ENCODE measurements at places on chromosomes 13 and 19.

GRCh38 chr19:56885173-56885985 is 44.9 kb upstream of the PEG3 start:
- no peak for DNase-seq

GRCh38 chr19:28847468-28847867 is 365.5 kb downstream of the UQCRFS1 start:
- DNase-seq, result no peak

DNA sequence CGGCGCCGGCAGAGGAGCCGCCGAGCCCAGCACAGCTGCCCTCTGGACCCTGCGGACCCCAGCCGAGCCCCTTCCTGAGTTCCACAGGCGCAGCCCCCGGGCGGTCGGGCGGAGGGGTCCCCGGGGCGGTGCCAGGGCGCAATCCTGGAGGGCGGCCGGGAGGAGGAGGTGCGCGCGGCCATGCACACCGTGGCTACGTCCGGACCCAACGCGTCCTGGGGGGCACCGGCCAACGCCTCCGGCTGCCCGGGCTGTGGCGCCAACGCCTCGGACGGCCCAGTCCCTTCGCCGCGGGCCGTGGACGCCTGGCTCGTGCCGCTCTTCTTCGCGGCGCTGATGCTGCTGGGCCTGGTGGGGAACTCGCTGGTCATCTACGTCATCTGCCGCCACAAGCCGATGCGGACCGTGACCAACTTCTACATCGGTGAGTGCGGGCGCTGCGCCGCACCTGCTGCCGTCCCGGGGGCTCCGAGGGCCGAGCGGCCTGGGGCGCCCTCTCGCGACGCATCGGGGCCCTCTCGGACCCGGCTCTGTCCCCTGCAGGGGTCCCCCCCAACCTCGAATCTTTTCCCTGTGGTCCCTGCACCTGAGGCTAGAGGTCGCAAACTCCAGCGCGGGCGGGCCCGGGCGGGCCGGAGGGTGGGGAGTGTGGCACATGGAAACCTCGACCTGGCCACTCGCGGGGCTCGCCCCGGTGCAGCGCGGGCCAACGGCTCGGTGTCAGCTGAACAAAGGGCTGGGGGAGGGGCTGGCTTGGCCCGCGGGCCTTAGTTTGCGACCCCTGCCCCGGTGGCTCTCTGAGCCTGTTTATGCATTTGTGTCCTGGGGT is at the start of gene KISS1R:
KISS1R (plus strand) TSS at position 11 of the 829 bp plus-strand sequence; CDS start at position 181, 170 bp downstream.
- no peak for DNase-seq

DNA sequence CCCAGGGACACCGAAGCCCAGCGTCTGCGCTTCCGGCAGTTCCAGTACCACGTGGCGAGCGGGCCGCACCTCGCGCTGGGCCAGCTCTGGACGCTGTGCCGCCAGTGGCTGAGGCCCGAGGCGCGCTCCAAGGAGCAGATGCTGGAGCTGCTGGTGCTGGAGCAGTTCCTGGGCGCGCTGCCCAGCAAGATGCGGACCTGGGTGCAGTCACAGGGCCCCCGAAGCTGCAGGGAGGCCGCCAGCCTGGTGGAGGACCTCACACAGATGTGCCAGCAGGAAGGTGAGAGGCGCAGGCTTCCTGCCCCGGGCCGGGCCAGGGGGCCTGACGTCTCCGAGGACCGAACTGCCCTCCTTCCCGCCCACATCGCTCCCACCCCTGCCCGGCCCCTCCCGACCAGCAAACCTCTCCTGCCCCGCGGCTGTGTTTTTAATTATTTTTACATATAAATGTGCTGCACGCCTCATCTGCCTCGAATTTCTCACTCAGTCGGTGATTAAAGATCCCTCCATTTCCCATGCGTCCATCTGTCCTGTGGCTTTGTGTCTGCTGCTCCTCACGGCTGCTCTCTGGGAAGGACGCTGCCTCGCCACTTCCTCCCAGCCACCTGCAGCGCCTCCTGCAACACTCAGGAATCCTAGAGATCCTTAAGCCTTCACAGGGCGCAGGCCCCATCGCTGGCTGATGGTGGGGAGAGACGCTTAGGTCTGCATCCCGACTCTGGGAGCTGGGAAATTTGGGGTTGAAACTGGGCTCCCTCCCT is 4.3 kb downstream of the ZSCAN1 start:
- DNase-seq, result no peak

DNA sequence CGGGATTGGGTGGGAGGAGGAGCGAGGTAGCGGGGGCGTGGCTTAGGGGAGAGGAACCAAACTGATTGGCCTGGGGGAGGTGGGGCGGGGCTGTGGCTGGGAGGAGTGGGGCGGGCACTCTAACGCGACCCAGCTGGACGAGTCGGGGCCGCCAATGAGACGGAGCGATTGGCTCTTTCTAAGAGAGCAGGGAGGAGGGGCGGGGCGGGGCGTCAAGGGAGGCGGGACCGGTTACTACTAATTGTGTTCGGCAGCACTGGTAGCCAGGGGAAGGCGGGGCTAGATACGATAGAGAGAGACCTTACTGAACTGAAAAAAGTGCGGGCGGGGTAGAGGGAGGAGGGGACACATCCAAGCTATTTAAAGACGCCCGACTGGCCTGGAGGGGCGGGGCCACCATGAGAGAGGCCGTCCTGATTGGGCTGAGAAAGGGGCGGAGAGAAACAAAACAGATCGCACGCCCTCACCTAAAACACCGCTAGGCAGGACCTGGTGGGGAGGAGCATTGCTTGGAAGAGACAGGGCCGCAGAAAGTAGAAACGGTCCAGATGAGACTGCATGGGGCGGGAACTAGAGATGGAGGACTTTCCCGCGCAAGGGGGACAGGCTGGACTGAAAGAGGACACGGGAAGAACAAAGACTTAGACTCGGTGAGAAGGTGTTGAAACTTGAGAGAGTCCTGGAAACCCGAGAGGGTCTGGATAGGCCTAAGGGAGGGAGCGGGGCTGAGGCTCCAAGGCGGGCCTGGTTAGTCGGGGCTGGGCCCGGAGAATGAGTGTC is at the start of gene KCNC3:
KCNC3 (minus strand) TSS at position 232 of the 780 bp plus-strand sequence. CDS start 295 bp downstream, outside the sequence.
- DNase-seq, result peak; percentile 94

DNA sequence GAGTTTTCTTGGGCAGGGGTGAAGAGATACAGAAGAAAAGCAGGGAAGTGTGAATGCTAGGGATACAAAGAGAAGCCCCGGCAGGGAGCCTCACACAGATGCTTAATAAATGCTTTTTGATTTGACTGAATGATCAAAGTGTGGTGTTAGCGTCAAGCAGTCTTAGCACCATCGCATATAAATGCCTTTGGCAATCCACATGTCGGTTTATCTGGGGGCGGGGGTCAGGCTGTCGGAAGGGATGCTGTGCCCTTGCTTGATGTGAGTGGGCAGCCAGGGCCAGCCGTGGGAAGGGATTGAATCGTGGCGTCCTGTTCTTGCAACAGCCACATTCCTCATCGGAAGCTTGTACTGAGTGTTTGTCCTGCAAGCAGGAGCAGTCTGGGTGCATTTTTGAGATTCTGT is 173.1 kb downstream of the LACC1 start:
- no peak for DNase-seq

Data from C1 segment of cervical spinal cord (tissue), 14 donors.